ENCODE measurements at places on chromosomes 3 and 15.

GRCh38 chr3:136818769-136819391 is at the start of gene SLC35G2:
TSS of gene SLC35G2 (plus strand) at chr3:136819126. CDS start at chr3:136854461, 35,335 bp downstream.
- DNase-seq: no peak

- DNase-seq: no peak
These were observed 25.5 kb downstream of the CD276 start for GRCh38 chr15:73709686-73710085.

- no peak for DNase-seq
These were observed 1.9 kb downstream of the PAK6 start for GRCh38 chr15:40240619-40241221.

DNA sequence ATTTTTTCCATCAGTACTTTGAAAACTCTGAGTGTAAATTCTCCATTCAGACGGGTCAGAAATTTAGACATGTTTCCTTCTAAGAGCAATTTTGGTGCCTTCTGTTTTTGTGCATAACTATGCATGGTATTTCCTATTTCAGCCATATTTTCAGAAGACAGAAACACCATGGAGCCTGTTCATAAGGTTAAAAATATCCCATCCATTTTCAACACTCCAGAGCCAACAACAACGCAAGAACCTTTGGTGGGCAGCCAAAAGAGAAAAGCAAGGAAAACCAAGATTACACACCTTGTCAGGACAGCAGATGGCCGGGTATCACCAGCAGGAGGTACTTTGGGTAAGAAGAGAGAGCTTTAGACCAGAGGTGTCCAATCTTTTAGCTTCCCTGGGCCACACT is 275.6 kb downstream of the BBX start:
- no peak for DNase-seq

GRCh38 chr3:73188707-73189106 is 127.2 kb downstream of the EBLN2 start:
- DNase-seq: no peak

Data from stimulated activated CD8-positive, alpha-beta memory T cell treated with anti-CD3 and anti-CD28 coated beads, Interleukin-15, amount 100 ng/mL, for 4 hours (primary cell).